ENCODE measurements at places on chromosomes 6 and 20. TPM values are rescaled to one million over a fixed set of nuclear protein-coding genes. Genes with fewer than 3 reads are reported as not detected.

The RHAG gene
- not detected for total RNA-seq

GRCh38 chr6:54559136-54559535 lies 250.9 kb downstream of the TINAG start:
- H3K27me3 ChIP-seq = peaks cover 1% of the 10 kb centered on the region
- no peak overlapping the region for H3K4me3 ChIP-seq
- H3K36me3 ChIP-seq = no peaks in the 10 kb centered on the region
- no peak for DNase-seq
- H3K27ac ChIP-seq = no peak overlapping the region
- no peaks in the 10 kb centered on the region for H3K4me1 ChIP-seq

DNA sequence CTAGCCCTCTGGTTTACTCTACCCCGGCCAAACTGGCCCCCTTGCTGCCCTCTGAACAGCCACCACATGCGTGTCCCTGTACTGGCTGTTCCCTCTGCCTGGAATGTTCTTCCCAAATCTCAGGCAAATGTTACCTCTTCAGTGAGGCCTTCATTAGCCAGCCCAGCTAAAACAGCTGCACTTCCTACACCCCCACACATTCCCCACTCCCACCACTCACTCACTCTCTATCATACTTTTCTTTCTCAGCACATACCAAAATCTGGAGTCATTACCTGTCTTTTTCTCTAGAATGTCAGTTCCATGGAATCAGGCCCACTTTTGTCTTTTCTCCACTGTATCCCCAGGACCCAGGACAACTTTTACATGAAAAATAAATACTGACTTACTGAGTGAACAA lies 401.2 kb upstream of the SULF2 start:
- H3K4me1 ChIP-seq = no peaks in the 10 kb centered on the region
- H3K36me3 ChIP-seq = no peaks in the 10 kb centered on the region
- no peak overlapping the region for H3K4me3 ChIP-seq
- DNase-seq = no peak
- H3K27me3 ChIP-seq = peaks cover 2% of the 10 kb centered on the region

The PDYN gene
- not detected for total RNA-seq

- H3K27me3 ChIP-seq = peaks cover 2% of the 10 kb centered on the region
- H3K4me1 ChIP-seq = no peaks in the 10 kb centered on the region
- H3K27ac ChIP-seq = no peak overlapping the region
- H3K36me3 ChIP-seq = no peaks in the 10 kb centered on the region
These were observed 19.4 kb upstream of the RCAN2 start for GRCh38 chr6:46510651-46511050.
